Activated CD4-positive, CD25-positive, alpha-beta regulatory T cell treated with anti-CD3 and anti-CD28 coated beads, Interleukin-2, amount 50 U/mL, for 24 hours (primary cell): ENCODE measurements at places on chromosomes 5 and 9.

- ATAC-seq = no peak
Measured at GRCh38 chr5:79636981-79637733, 24.9 kb downstream of the TENT2 start.

- ATAC-seq = no peak
Measured at GRCh38 chr5:170545811-170546210, 42.0 kb downstream of the KCNIP1 start.

GRCh38 chr5:160749682-160750081, 102.3 kb downstream of the ATP10B start:
- ATAC-seq = no peak

GRCh38 chr9:74772121-74772520, 115.6 kb downstream of the TRPM6 start:
- ATAC-seq = peak; percentile 53

DNA sequence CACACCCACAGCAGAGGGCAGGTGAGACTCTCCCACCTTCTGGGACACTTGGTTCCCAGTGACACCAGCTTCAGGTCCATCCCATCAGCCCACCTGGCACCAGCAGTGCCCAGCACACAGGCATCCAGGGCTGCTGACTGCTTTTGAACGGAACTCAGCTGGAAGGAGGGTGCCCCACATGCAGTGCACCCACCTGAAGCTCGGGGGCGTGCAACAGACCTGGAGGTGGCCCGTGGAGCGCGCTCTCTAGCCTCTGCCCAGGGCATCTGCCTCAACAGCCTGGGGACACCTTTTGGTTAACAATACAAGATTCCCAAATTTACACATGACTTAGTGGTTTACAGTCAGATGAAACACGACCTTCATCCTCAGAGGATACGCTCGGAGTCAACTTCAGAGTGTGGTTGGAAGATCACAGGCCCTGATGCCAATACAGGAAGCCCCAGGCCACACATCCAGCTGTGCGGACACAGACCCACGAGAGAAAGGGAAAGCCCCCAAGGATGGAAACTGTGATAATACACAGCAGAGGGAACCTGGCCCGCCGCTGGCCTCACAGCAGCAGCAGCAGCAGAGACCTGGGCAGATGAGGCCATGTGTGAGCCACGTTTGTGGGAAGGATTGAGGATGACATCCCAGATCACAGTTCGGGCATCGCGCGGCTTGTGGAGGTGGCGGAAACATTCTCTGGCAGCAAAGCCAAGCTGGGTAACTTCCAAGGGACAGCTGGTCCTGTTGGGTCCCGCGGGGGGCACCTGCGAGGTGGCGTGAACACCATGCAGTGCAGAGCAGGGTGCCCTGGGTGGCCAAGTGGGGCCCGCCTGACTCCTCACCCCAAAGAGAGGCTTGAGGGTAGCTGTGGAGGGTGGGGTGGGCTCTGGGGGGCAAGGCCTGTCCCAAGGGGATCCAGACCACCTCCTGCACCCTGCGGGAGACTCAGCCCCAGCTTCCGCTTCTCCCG, 64.0 kb downstream of the SECISBP2 start:
- ATAC-seq = peak; percentile 37

- no peak for ATAC-seq
Measured at GRCh38 chr9:125415583-125416460, 154.2 kb downstream of the GAPVD1 start.

DNA sequence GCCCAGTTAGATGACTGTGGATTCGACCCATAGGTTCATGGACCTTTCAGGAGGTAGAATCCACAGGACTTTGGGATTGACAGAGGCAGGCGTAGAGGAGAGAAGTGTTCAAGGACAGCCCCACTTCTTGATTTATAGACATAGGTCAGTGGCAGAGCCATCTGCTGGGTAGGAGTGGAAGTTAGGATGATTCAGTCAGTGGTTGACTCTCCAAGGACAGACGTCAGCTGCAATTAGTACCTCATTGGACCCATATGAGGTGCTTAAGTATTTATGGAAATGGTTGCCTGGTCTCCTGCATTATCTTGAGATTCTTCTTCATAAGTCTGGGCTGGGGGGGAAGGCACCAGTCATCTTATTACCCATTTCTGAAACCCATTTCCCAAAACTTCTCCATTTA, 70.9 kb downstream of the SH3RF2 start:
- ATAC-seq = no peak

DNA sequence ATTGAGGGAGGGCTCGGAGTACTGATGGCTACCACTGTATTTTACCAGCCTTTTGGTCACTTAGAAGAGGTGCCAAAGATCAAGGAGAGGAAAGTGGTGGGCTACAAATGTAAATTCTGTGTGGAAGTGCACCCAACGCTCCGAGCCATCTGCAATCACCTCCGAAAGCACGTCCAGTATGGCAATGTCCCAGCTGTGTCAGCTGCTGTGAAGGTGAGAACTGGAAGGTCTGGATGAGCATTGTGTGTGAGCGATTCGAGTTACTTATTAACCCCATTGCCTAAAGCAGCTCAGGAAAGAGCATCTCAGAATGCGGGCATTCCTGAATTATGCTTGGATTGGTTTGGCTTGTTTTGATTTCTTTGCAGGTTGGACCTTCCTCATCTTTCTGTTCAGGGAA, 67.5 kb downstream of the ZNF462 start:
- no peak for ATAC-seq

GRCh38 chr5:178234750-178235587, 2.4 kb upstream of the PHYKPL start:
- peak; percentile 10 for ATAC-seq

DNA sequence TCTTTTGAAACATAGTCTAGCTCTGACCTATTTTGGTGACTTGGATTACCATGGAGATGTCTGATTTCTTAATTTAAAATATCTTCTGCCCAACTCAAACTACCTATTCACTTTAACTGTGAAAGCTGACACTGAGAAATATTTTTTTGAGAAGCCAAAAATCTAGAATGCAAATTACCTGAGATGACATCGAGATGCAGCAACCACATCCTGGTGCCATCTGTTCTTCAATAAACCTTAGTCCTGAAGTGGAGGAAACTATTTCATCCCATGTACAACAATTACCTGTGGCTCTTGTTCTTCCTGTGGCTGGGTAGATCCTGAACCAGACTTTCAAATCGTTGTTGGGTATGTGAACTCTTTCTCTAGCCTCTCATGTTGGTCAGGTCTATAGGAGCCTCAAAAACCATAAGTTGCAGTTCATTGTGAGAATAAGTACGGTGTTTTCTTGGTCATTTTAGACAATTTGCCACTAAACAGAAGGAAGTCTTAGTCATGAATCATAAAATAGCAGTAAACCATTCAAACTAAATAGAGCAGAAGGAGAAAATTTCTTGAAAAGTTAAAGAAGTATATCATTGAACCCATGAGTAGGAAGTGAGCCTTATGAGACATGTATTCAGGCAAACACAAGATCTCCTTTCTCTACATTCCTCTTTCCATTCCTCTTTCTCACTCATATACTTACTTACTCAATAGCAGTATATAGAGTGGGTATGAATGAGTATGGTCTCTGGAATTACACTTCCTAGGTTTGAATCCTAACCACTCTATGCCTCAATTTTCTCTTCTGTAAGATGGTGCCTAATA, 176.0 kb downstream of the HMHB1 start:
- ATAC-seq = no peak

GRCh38 chr5:68389618-68390017, 174.1 kb downstream of the PIK3R1 start:
- no peak for ATAC-seq

DNA sequence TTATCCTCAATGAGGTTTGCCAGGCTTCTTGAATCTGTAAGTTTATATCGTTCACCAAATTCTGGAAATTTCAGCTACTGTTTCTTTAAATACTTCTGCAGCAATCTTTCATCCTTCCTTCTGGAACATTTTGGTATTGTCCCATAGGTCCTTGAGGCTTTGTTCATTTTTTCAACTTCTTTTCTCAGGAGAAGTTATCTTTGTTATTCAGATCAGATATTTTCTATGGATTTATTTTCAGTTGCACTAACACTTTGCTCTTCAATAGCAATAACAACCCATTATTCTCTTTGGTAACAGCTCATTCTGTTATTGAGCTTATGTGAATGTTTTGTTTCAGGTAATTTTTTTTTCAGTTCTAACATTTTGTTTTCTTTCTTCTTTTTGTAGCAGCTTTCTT, 13.5 kb downstream of the SNX2 start:
- ATAC-seq = no peak

- no peak for ATAC-seq
Measured at GRCh38 chr5:149635394-149635793, 54.1 kb downstream of the ARHGEF37 start.

DNA sequence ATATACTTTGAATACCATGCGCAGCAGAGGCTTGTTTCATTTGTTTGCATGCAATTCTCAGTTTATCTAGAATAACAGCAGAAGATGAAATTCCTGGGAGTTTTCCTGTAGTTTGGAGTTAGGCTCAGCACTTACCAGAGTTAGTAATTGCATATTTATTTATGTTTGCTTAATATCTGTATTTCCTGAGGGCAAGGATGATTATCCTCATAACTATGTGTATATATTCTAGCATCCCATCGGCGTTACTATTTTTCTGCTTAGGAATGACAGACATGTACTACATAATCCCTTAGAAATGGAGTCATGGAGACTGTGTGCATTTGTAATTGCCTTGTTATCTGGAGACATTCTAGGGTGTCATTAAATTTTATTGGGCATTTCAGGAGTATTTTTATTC, 1184.8 kb downstream of the DTWD2 start:
- ATAC-seq = no peak

- ATAC-seq = no peak
Measured at GRCh38 chr9:135345775-135346433, 133.7 kb upstream of the PPP1R26 start.

DNA sequence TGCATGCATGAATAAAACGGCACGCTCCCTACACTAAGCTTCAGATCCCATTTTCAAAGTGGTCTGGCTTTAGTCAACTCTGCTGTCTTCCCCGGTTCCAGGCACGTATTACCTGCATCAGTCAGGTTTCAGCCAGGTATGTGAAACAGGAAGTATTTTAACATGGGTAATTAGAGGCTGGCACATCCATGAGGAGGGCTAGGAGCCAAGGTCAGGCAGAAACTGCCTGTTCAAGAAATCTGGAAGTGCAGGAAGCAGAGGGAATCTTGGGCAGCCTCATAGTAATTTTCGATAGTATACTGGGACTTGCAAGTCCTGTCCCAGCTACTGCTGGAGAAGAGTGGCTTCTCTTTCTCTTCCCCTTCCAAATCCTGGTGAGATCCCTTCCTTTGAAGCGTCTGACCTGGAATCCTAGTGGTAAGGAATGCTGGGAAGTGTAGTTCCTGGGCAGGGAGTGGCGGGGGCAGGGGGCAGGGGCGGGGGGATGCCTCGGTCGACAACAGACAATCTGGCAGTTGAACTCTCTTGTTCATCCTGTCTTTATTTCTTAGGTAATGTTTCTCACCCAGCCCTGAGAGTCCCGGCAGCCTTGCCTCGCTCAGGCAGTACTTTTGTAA, 403.1 kb downstream of the TLE4 start:
- no peak for ATAC-seq

- ATAC-seq = peak; percentile 82
Measured at GRCh38 chr5:159915904-159916840, at the start of gene ADRA1B. Gene ADRA1B, plus strand, starts transcription at chr5:159916482. Its CDS starts 424 bp downstream, at chr5:159916906.

- ATAC-seq = no peak
Measured at GRCh38 chr5:30928956-30929355, 264.5 kb upstream of the CDH6 start.

DNA sequence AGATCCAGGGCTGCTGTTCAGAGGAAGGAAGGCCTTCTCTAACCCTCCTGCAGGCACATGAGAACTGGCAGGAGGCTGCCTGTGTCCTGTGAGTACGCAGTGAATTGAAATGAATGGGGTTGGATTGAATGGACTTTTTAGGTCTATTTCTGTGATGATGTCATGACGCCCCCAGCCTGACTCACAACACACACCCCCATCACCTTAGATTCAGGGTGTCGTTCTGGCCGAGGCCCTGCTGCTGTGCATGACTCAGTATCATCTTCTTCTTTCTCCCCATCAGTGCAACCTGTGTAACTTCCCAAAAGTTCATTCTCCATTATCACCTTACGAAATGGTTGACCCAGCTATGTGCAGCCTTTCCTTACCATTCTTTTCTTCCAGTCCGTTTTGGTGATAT, 5.4 kb downstream of the PCAT7 start:
- peak; percentile 28 for ATAC-seq

DNA sequence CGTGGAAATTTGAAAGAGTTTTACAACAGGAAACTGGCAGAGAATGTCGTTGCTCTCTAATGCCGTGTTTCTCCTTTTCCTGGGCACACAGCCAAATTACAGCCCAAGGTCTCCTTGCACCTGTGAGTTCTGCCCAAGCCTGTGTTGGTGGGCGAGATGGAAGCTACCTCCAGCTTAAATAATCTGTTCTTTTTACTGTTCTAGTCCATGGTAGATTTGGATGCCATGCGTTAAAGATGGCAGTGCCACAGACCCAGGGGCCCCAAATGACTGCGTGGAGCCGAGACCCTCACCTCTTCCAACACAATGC, 92.6 kb upstream of the IRX4 start:
- no peak for ATAC-seq

DNA sequence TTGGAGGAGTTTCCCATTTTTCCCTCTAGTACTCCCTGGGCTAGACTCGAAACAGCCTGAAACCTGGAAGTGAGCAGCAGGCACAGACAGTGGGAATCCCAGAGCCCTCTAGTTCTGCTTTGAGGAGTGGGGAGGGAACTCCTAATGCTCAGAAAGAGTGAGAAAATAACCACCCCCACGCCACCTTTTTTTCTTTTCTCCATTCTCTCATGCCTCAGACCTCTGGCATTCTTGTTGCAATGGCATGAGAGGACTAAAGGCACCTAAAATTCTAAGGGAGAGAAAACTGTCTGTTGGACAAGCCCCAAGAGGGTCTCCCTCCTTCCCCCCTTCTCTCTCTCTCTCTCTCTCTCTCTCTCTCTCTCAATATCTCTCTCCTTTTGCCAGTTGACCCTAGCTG, 15.1 kb upstream of the IRF1 start:
- no peak for ATAC-seq

GRCh38 chr5:98774192-98775033, 950 bp downstream of the RGMB start:
- peak; percentile 14 for ATAC-seq

DNA sequence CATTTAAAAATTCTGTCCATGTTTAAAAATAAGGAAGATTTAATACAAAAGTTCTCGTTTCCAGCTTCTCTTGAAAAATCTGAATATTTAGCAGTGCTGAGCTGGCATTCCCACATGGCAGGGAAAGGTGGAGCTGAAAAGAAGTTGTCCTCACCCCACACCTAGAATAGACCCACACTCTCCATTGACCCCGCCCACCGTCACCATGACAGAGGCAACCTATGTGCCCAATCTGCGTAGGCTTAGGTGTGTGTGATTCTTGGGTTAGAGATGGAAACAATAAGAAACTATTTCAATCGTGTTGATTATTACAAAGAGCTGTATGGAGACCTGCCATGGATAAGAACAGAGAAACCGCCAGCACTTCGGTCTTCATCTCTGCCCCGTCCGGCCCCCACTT, 8.9 kb upstream of the STK32A start:
- ATAC-seq = no peak

- ATAC-seq = no peak
Measured at GRCh38 chr5:164475339-164475977, 970.0 kb downstream of the MAT2B start.

- no peak for ATAC-seq
Measured at GRCh38 chr9:4541856-4542255, 51.6 kb downstream of the SLC1A1 start.

GRCh38 chr9:81626511-81626910, 62.8 kb downstream of the TLE1 start:
- ATAC-seq = no peak

- peak; percentile 12 for ATAC-seq
Measured at GRCh38 chr9:22009506-22009867, 382 bp upstream of the CDKN2B start.
